ENCODE measurements at places on chromosomes 5 and 9.

DNA sequence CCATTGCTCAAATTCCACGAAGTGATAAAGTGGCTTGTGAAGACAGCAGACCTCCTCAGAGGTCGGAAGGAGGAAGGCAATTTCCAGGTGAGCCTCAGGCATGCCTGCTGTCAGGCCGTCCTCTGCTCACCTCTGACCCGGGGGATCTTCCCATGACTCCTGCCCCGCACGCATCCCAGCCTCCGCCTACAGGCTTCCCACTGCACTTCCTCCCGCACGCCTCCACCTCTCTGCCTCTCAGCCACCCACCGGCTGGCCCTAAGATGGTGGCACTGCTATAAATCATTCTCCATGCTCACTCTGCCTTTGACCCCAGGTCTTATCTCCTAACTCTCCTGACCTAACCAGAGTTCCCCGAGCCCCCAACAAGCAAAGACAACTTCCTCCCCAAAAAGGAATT, 49.4 kb upstream of the DNAH5 start:
- no peak for DNase-seq

GRCh38 chr9:121725008-121725775, 73.8 kb downstream of the DAB2IP start:
- DNase-seq, result no peak

GRCh38 chr5:103474677-103475076, 87.9 kb downstream of the NUDT12 start:
- DNase-seq, result no peak

DNA sequence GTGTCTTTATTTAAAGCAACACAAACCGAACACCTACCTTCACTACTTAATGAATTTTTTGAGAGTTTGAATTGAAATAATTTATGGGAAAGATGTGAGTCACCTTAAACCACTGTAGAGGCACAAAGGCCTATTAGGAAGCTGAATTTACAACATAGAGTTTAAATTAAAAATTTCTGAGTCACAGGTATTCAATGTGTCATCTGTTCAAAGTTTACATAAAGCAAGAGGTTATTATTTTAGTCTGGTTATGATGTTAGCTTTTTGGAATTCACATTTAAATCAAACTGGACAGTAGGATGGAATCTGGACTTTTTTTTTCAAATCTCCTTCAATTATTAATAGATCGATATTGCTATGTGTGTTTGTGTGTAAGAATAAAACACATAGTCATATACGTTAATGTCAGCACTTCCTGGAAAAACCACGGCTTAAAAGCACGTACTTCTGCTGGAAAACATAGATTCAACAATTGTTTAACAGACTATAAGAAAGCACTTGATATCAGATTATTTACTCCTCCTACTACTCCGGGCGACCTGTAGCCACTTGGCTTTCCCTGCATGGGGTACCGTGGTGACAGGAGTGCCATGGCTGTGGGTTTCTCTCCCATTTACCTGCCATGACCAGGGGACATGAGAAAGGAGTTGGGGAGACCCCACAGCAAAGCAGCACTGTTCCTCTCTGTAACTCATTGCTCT, 638.6 kb downstream of the SEMA5A start:
- DNase-seq, result no peak

DNA sequence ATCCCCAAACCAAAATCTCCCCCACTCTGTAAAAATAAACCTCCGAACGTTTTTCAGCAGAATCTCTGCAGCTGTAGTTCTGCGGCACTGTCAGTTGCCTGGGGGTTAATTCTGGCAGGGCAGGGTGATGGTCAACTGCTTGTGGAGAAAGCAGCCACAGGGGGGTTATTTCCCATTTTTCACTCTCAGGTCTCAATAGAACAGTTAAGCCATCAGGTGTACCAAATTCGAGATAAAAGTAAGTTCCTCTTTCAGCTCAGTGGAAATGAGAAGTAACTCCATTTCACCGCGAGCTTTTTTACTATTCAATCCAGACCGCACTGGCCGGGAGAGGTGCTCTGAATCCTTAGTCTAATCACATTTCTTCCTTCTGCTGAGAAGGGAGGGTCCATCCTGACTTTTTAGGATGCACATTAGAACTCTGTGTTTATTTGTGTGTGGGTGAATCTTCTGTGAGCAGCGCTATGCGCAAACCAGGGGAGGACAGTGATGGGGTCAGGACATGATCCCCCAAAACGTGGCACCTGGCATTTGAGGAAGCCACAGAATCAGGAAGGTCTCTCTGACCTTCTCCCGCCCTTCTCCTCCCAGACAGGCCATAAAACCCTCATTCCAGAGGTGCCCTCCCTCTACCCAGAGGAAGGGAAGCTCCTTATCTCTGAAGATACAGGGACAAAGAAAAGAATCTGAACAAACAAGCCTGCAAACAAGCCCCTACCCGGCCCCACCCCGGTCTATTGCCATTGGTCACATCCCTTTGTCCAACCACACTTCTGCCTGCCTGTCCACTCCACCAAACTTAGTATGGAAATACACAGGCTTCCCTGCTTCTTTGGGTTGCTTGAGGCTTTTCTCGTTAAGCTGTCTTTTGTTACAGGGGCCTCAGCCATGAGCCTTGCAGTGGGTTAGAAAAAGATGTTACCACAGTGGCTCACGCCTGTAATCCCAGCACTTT, 229.0 kb downstream of the ROR2 start:
- no peak for DNase-seq

- DNase-seq, result no peak
Observed at GRCh38 chr5:118303296-118303695, 685.1 kb downstream of the DTWD2 start.

DNA sequence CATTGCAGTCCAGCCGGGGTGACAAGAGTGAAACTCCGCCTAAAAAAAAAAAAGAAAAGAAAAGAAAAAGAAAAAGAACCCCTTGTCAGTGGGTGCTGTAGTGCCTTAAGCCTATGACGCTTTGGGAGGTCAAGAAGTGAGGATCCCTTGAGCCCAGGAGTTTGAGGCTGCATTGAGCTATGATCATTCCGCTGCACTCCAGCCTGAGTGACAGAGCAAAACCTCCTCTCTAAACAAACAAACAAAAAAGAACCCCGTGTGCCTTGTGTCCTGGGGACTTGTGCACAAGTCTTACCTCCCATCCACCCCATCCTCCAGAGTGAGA, 33.5 kb upstream of the STXBP1 start:
- DNase-seq, result no peak

Measured in stimulated activated CD8-positive, alpha-beta memory T cell treated with anti-CD3 and anti-CD28 coated beads, Interleukin-15, amount 100 ng/mL, for 1 hour (primary cell).